ENCODE measurements at places on chromosomes 13 and 19. TPM values are rescaled to one million over a fixed set of nuclear protein-coding genes. Genes with fewer than 3 reads are reported as not detected.

GRCh38 chr19:18173572-18174288, at the start of gene IFI30:
Gene IFI30, plus strand, starts transcription at chr19:18173813. Its CDS starts 29 bp downstream, at chr19:18173842.
- DNase-seq = peak; percentile 68

ITGBL1 gene
- polyA plus RNA-seq = 1.4 TPM

GRCh38 chr13:92221916-92222315, 823.5 kb downstream of the GPC5 start:
- DNase-seq = no peak

- DNase-seq = no peak
Measured at GRCh38 chr13:74674720-74675119, 540.5 kb upstream of the KLF12 start.

- DNase-seq = no peak
Measured at GRCh38 chr13:88022431-88023208, 351.4 kb downstream of the SLITRK5 start.

FLT3LG gene
- 1.0 TPM for polyA plus RNA-seq

DNA sequence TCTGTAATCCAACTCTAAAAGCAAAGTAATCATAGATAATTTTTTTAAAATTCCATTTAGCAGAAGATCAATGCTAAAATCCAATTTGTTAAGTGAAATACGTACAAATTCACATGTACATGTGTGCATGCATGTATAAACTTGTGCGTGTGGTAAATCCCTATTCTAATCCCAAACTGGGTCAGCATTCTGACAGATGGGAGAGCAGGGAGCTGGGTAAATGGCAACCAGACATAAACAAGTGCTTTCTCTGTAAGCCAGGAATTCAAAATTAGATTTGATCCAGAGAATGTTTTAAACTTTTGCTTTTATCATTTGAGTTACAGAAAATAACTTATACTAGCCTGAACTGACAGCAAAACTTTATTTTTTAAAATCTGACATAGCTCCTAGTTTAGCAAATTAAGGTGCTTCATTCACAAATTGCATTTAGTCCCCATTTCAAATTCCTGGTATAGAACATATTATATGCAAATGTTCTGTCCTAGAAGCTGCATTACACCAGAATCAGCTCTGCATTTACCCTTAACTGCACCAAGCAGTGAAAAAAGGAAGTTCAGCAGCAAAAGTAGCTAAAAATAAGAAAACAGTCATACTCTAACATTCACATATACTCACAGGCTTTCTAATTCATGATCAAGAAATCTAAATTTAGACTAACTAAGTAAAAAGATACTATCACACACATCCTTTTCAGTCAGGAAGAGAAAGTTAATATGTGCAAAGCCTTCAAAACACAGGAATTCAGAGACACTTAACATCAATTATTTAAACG, 32.6 kb downstream of the UBL3 start:
- DNase-seq = no peak

DNA sequence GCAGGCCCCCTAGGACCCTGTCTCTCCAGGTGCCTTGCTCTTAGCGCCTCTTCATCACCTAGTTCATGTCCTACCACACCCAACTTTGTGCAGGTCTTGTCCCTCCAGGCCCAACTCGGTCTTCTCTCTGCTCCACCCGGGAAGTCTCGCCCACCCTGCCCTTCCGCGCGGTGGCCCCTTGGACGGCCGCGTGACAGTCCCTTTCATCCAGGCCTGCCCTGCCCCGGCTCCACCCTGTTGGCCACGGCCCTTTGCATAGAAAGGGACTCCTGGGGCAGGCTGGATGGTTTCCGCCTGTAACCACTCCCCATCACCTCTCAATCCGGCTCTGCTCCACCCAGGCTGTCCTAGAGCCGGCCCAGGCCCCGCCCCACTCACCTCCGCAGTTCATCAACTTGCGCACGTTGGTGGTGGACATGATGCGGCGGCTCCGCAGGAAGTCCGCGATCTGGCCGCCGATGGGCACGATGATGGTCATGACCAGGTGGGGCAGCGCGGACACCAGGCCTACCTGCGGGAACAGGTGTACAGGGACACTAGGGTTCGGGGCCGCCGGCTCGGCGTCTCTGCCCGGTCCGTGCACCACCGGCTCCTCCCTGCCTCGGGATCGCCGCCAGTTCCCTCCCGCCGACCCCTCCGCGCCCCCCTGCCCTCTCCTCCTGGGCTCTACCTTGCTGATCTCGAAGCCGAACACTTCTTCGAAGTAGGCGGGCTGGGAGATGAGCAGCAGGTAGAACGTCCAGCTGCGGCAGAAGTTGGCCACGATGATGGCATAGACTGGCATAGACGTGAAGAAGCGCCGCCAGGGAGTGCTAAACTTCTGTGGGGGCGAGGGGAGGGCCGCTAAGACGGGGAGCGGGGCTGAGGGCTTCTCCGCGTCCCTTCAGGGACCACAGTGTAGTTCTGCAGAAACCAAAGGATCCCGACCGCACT, 7.2 kb downstream of the GFY start:
- no peak for DNase-seq

DNA sequence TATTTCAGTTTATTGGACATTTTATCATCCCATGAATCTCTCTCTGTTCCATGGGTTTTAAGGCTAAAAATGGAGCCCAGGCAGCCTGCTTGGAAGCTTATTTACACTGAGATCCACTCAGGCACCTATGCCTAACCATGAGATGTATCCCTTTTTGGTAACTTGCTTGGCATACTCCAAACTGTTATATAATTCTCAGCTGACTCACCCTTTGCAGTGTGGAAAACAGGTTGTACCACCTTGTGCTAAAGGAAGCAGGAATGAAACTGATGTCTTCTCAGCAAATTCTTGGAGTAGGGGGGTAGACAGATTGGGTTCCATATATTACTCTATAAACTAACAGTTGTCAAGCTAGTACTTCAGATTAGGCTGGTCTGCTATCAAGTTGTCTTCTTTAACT, 483.6 kb downstream of the KLF5 start:
- no peak for DNase-seq

WTIP gene
- polyA plus RNA-seq = 18.8 TPM

ADGRE2 gene
- polyA plus RNA-seq = 0.26 TPM

DNA sequence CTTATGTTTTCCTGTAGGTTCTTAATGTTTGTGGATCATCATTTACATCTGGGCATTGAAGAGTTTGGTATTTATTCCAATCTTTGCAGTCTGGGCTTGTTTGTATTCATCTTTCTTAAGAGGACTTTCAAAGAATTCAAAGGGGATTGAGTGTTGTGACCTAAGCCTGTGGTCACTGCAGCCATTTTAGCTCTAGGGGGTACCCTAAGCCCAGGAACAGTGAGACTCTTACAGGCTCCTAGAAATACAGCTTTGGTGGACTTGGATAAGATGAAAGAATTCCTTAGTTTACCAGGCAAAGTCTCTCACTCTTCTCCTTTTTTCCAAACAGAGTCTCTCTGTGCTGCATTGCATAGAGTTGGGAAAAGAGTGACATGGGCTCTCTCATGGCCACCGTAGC, 2539.0 kb upstream of the PCDH20 start:
- DNase-seq = no peak

DNA sequence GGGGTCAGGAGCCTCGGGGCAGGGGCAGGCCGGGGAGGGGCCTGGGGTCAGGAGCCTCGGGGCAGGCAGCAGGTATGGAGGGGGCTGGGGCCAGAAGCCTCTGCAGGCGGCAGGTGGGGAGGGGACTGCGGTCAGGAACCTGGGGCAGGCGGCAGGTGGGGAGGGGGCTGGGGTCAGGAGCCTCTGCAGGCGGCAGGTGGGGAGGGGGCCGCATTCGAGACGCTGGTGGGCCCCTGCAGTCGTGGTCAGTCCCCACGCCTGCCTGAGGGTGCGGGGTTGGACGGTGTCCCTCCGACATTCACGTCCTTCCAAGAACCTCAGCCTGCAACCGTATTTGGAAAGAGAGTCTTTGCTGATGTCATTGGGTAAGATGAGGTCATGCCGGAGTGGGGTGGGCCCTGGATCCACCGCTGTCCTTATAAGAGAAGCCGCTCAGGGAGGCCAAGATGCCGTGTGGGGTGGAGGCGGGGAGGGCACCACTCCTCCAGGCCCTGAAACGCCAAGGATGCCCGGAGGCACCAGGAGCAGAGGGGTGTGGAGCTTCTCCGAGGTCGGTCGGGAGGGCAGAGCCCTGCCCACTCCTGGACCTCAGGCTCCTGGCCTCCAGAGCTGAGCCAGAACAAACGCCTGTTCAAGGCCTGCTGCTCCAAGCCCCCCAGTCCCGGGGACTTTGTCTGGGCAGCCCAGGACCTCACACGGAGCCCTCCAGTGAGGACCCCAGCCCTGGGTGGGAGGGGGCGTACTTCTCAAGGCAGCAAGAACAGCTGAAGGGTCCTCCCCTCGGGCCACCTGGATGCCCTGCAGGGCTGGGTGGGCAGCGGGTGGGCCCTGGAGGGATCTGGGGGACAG, 30.1 kb downstream of the PIP5K1C start:
- peak; percentile 77 for DNase-seq

GRCh38 chr19:39906820-39907611, 27.4 kb downstream of the FCGBP start:
- no peak for DNase-seq

GRCh38 chr13:92807966-92808365, 418.6 kb upstream of the GPC6 start:
- DNase-seq = no peak

DNA sequence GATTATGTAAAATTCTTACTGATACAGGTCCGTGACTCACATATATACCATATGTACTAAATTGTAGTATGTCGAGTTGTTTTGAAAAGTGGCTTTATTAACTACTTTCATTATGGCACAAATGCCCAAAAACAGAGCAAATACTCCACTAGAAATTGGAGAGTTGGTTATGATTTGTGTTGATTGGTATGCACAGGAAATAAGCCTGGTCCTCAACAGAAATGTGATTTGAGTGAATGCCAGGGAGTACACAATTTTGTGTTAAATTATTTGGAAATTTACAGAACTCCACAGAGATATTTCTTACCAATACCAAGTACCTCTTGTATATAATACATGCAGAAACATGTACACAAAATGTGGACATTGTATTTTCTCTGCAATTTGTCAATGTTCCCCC, 676.7 kb downstream of the PCDH9 start:
- DNase-seq = no peak

GRCh38 chr13:23883255-23883654, 5.9 kb downstream of the MIPEP start:
- DNase-seq = no peak

- DNase-seq = no peak
Measured at GRCh38 chr13:104586051-104586746, 1520.0 kb upstream of the SLC10A2 start.

DNA sequence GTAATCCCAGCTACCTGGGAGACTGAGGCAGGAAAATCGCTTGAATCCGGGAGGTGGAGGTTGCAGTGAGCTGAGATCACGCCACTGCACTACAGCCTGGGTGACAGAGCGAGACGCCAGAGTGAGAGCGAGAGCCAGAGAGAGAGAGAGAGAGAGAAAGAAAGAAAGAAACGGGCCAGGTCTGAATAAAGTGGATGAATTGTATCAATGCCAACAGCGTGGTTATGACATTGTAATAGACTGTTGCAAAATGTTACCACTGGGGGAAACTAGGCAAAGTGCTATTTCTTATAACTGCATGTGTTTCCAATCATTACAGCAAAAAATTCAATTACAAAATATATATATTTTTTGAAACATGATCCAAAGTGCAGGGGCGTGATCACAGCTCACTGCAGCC, 11.8 kb upstream of the BTBD2 start:
- no peak for DNase-seq

- DNase-seq = no peak
Measured at GRCh38 chr13:46296921-46297320, 85.2 kb downstream of the LRRC63 start.

DNA sequence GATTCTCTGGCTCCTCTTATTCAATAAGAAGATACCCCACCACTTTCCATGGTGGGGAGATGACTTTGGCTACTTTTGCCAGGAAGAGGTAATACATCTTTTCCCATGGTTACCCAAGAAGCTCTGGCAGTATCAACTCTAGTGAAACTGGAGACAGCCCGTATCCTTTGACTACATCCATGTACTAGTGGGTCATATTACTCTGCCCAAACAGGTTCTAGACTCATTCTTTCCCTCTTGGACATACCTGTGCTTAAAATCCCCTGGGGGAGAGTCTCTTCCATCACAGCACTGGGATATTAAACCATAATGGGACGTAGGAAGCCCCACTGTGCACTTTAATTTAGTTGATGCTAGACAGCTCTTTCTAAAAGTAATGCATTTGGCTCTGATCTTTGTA, 144.7 kb upstream of the KLF12 start:
- no peak for DNase-seq

DNA sequence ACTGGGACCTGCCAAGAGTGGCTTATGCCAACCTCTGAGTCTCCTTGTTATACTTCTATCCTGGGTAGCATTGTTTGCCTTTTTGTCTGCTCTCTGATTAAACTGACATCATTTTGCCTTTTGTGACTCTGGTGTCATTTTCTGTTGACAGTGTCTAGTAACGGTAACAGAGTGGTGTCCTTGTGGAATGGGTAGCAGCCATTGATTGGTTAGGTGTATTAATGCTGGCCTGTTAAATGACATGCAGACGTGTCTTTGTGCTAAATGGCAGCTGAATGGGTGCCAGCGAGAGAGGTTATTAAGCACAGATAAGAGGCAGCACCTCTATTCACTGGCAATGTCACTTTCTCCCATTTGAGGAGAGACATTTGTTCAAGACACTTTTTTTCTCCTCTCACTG, 1289.4 kb downstream of the PCDH9 start:
- DNase-seq = no peak

DNA sequence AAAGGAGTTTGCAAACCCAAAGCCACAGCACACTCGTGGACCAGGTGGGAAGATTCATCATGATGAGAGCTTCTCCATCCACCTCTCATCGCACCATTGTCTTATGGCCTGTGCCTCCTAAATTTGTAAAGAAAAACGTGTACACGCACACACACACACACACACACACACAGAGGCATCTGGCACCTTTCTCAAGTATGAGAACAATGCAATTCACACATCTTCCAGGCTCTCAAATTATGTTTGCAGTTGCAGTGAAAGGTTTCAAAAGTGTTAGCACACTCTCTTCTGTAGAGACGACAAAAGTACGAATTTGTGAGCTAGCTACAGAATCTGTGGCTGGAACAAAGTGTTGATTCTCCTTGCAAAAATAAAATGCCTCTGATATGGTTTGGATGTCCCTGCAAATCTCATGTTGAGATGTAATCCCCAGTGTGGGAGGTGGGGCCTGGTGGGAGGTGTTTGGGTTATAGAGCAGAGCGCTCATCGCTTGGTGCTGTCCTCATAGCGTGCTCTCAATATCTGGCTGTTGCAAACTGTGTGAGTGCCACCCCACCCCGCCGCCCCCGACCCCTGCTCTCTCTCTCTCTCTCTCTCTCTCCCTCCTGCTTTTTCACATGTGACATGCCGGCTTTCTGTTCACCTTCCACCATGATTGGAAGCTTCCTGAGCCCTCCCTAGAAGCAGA, 21.8 kb upstream of the RAB20 start:
- DNase-seq = no peak

Data from A549 (cell line).